ENCODE measurements at places on chromosomes 7 and 10. TPM values are rescaled to one million over a fixed set of nuclear protein-coding genes. Genes with fewer than 3 reads are reported as not detected.

The ACSM6 gene
- not detected for total RNA-seq

The LRMDA gene
- total RNA-seq, result 1.3 TPM

The OPALIN gene
- total RNA-seq, result not detected

The OTUD1 gene
- 5.1 TPM for total RNA-seq

The NPC1L1 gene
- not detected for total RNA-seq

The STEAP4 gene
- 0.92 TPM for total RNA-seq

The FAM24B gene
- total RNA-seq, result 0.42 TPM

The ASL gene
- total RNA-seq, result 40.2 TPM

The CTBP2 gene
- 66.0 TPM for total RNA-seq

The PRLHR gene
- total RNA-seq, result not detected

The SSBP1 gene
- 228 TPM for total RNA-seq

Measured in airway epithelial cell (primary cell).